Activated CD8-positive, alpha-beta T cell treated with anti-CD3 and anti-CD28 coated beads, Interleukin-2, amount 10 ng/mL, durations not matched to agents 7 days and 5 days (primary cell): ENCODE measurements at places on chromosomes 2 and 18.
A peak's percentile ranks its signal among the peaks of the same experiment; 100 is the strongest.

DNA sequence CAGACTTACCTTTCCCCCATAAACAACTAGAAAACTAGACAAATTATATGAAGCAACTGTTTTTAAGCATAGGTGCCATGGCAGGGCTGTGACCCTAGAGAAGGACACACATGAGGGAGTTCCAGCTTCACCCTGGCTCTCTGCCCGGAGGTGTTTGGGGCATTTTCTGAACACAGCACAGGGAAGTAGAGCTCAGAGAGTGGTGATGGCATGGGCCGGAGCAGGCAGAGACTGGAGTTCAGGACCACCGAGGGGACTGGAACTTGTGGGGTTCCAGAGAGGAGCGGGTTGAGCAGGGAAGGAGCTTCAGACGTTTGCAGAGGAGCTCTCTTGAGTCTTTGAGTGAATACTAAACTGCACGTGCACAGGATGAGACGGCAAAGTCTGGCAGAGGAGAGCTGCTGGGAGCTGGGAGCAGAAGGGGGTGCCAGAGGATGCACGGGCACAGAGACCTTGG is 26.5 kb upstream of the KLF11 start:
- no peak for DNase-seq

- no peak for DNase-seq
These were observed 159.8 kb downstream of the RHBDD1 start for GRCh38 chr2:226995625-226996041.

GRCh38 chr2:1731963-1732768 is 12.1 kb downstream of the PXDN start:
- DNase-seq, result no peak

- no peak for DNase-seq
These were observed 9.4 kb upstream of the NEURL3 start for GRCh38 chr2:96514521-96514920.

DNA sequence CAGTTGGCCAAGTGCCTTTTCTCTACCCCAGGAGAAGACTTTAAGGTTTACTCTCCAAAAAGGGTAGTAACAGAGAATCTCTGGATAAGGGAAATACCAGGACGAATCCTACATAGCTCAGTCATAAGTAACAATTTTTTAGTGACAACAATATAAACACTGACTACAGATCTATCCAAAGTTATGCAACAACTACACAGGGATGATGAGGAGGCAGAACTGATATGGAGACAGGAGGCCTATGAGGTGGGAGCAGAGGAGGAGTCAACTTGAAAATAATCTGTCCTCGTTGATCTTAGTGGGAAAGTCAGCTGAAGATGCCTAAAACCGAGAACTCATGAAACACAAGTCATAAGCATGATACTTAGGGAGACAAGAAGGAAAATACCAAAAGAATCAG is 40.2 kb downstream of the SLC35F5 start:
- DNase-seq, result no peak

DNA sequence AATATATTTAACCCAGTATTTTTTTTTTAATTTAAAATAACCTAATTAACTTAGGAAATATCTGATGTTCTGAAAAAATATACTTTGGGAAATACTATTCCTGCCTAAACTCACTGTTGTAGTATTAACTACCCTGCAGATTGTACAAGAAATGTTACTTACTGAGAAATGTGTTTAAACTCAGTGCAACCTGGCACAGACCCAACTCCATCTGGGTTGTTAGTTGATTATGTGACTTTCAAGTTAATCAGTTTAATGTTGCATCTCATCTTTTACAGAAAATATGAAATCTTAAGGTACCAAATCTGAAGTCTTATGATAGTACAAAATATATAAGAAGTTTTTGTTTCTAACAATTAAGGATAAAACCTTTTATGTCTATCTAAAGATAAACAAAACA is 27.3 kb downstream of the VAPA start:
- no peak for DNase-seq

DNA sequence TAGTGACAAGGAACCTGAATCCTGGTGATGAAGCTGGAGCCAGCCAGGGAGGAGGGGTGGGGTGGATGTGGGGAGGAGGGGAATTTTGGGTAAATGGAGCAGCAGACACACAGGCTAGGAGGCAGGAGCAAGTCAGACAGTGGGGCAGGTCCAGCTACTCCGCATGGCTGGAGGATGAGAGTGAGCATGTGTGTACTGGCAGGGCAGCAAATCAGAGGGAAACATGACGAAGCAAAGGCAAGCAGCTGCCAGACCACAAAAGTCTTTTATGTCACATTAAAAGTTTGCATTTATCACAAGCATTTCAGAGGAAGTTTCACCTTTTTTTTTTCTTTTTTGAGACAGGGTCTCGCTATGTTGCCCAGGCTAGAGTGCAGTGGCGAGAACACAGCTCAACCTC is 11.9 kb upstream of the KIDINS220 start:
- no peak for DNase-seq

DNA sequence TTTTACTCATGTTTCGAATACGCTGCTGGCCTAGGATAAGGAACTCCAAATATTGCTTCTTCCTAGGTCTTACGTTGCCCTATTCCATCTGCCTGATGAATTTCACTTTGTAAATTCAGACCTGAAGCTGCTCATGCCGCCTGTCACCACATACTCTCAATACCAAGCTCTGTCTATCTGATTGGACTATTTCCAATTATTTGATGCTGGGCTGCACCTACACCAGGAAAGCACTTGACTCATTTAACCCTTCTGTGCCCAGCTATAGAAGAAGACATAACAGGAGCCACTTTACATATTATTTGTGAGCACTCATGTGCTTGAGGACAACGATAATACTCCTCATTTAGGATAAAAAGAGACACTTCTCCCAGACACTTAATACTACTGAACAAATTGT is 1293.9 kb upstream of the LRRTM1 start:
- DNase-seq, result no peak

DNA sequence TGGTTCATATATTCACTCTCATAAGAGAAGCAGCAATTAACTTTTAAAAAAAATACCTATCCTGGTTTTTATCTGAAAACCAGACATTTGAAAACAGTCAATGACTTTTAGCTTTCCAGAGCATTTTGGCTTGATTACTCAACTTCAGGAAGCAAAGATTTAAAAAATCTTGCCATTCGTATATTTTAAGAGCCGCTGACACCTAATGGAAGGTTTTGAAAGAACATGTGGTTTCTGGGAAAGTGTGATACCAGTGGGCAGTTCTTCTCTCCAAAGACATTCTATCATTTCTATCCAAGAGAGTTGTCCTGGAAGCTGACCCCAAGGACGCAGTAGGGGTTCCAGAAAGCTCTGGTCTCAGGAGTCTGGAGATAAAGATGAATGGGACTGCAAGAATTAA is 234.7 kb downstream of the TTC32 start:
- DNase-seq, result no peak

- DNase-seq, result no peak
These were observed 179.9 kb downstream of the RPIA start for GRCh38 chr2:88871336-88871735.

DNA sequence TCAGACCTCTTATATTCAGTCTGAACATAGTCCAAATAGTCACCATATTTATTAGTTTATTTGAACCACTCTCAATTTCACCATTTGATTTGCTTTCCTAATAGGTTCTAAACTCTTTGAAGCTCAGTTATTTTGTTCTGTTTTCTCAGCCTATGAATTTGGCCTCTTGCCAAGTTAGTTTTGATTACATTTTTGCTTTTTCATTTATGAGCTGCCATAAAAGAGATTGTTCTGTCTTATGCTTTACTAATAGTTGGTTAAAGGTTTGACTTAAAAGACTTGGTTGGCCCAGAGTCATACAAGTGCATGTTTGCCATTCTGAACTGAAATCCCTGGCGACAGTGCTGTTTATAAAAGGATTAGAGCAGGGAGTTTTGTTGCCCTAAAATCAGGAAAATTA is 85.9 kb upstream of the RANBP2 start:
- DNase-seq, result no peak

DNA sequence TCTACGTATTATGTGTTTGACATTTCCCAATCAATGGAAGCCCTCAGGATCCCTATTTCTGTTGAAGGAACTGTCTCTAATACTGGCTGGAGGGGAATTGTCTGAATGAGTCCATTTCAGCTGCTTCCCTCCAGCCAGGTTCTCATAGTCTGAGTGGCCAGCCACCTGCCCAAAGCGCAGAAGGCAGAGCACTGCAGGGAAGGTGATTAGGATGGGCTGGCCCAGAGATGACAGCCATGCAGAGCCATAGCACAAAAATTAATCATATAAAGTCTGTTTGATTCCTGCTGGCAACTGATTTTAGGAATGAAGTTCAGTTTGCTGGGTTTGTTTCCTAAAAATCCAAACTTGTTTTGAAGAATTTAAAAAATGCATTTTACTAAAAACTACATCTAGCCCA is 327.1 kb downstream of the ETAA1 start:
- DNase-seq, result no peak

DNA sequence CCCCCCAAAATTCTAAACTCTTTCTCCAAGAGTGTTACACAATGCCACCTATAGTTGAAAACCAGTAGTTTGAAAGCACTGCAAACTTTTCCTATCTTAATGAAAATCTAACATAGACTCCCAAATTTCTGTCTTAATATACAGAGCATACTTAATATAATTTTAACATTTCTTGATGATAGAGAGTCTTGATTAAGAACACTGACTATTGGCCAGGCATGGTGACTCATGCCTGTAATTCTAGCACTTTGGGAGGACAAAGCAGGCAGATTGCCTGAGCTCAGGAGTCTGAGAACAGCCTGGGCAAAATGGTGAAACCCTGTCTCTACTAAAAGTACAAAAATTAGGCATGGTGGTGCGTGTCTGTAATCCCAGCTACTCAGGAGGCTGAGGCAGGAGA is 34.2 kb downstream of the ASXL2 start:
- no peak for DNase-seq

DNA sequence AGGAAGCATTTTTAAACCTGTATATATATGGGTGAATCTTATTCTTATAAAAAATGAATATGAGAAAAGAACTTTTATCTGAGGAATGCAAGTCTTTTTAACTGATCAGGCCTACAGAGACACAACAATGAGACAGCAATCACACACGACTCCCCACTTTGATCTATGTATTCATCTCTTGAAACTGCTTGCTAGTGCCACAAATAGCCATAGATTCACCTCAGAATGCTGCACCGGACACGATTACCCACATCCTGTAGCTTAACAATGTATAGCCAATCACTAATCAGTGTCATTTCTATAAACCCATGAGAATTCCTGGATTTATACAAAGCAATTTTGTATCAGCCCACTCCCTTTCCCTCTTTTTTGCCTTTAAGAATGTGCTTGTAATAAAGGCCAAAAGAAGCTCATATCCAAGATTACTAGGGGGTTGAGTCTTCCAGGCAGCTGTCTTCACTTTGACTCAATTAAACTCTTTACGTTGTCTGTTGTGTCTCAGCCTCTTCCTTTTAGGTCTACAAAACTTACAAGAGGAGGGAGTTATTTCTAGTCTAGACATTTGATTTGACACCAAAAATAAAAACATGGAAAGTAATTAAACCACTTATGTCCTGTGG is 94.9 kb downstream of the MBD2 start:
- peak; percentile 24 for DNase-seq

DNA sequence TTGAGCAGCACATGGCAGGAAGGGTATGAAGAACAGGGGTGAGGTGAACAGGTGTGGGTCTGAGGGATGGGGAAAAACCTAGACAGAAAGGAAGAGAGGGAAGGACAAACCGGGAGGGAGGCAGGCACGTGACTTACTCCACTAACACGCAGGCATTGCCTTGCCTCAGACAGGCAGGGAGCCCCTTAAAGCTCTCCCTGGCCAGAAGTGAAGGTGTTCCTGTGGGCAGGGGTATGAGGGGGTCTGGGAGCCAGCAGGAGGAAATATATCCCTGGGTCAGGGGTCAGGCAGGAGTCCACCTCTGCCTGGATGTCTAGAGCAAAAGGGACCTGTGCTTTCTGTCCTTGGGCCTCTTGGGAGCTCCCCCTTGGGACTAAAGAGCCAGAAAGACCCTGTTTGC is 135.3 kb upstream of the EPAS1 start:
- no peak for DNase-seq

DNA sequence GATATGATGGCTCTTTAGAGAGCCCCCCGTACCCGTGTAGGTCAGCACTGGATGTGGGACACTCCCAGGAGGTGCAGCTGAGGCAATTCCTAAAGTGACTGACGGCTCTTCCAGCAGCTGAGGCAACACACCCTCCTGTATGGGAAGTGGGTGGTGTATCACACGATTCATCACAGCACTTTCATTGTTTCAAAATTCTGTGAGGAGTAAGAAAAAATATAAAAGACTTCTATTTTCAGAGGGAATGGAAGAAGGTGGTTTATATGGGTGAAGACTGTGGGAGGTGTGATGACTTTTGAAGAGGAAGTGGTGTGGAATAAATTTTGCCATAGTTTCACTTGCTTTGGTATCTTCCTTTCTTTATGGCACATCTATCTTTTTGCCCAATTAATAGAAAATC is 22.3 kb downstream of the QPCT start:
- no peak for DNase-seq

DNA sequence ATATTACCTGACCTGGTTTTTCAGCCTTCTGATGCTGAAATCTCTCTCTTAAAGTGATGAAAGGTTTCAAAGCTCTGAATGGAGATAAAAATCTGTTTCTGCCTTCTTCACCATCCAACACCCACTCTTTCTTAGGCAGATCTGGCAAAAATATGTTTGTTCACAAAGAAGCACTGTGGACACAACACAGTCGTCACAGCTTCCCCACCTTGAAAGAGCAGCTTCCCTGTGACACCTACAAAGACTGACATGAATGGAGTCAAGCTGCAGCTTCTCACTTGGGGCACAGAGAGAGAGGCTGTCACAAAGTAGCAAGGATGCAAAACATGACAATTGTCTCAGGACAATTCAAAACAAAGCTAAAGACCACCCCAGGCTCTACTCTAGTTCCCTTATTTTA is 86.5 kb downstream of the ICOS start:
- no peak for DNase-seq

DNA sequence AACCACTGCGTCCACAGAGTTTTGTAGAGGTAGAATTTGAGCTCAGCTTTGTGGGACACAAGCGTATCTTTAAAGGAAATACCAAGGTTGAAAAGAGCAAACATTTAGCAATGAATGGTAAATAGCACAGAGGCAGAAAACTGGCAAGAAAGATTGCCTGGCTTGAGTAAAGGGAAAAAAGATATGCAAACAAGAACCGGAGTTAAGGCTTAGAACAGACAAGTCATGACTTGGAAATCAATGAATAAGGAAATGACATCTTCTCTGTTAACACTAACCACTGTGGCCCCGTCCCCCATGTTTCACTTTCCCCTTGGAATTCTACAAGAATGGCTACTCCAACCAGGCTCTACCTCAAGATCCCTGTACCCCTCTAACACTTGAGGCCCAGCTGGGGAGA is 3.8 kb downstream of the STAM2 start:
- no peak for DNase-seq
